WERI-Rb-1 (cell line): ENCODE measurements at places on chromosomes 7 and 10.

- DNase-seq: no peak
Measured at GRCh38 chr7:135480966-135481597, 28.8 kb downstream of the CNOT4 start.

DNA sequence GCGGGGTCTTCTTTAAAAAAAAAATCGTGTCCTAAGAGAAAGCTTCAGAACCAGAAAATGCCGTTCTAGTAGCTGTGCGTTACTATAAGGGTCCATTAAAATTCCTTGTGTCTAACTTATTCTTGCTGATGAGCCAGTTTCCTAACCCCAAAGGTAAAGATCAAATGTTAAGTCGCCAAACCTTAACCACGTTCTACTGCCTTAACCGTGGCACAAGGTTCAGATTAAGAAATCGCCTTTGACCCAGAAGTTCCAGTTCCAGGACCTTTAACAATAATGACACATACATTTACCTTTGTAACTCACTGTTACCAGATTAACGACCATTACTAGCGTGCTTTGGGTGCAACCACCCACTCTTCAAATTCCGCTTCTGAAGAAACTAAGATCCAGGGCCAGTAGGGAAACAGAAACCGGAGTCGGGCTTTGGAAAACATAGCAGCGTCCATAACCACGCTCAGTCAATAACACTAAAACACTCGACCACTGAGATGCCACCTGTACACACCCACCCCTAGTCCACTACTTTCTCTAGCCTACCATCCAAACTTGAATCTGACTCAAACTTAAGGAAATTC is 620 bp downstream of the BET1 start:
- no peak for DNase-seq

DNA sequence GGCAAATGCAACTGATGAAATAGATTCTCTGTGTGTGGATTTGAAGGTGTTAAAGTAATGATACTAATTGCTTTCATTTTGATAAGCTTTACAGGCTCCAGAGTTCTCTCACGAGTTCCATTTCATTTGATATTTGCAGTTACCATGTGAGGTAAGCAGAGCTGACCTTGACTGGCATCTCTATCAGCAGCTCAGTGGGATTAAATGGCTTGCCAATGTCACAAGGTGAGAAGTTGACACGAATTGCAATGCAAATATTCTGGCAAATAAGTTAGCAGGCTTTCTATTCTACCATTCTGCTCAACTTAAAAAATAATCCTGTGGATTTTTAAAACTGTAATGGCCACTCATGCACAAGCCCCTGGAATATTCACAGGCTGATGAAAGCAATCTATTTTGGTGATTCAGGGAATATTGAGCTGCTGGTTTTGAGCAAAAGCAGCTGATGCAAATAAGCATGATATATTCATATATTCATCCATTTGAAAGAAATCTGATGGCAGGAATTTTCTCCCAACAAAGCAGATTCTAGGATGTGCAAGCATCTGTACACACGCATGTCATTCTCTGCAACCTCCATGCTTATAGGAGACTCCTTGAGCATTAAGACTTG is 64.5 kb upstream of the ANKRD1 start:
- no peak for DNase-seq

GRCh38 chr7:18189500-18190126 is 162.0 kb upstream of the PRPS1L1 start:
- no peak for DNase-seq

- DNase-seq: no peak
Measured at GRCh38 chr10:129531969-129532660, 65.1 kb downstream of the MGMT start.
